ENCODE measurements at places on chromosomes 3 and 15.
A peak's percentile ranks its signal among the peaks of the same experiment; 100 is the strongest.

GRCh38 chr3:118101891-118102290 lies 932.8 kb downstream of the IGSF11 start:
- DNase-seq, result no peak

- DNase-seq, result no peak
Observed at GRCh38 chr3:162134571-162134970, 638.0 kb downstream of the OTOL1 start.

DNA sequence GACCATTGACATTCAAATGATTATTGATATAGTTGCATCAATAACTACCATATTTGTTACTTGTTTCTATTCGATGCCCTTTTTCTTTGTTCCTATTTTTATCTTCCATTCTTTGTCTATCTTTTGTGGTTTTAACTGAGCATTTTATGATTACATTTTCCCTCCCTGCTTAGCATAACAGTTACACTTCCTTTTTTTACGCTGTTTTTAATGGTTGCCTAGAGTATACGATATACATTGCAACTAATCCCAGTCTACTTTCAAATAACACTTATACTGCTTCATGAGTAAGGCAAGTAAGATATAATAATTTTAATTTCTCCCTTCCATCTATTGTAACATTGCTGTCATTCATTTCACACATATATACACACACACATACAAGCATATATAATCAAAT lies 26.3 kb downstream of the COL6A6 start:
- no peak for DNase-seq

DNA sequence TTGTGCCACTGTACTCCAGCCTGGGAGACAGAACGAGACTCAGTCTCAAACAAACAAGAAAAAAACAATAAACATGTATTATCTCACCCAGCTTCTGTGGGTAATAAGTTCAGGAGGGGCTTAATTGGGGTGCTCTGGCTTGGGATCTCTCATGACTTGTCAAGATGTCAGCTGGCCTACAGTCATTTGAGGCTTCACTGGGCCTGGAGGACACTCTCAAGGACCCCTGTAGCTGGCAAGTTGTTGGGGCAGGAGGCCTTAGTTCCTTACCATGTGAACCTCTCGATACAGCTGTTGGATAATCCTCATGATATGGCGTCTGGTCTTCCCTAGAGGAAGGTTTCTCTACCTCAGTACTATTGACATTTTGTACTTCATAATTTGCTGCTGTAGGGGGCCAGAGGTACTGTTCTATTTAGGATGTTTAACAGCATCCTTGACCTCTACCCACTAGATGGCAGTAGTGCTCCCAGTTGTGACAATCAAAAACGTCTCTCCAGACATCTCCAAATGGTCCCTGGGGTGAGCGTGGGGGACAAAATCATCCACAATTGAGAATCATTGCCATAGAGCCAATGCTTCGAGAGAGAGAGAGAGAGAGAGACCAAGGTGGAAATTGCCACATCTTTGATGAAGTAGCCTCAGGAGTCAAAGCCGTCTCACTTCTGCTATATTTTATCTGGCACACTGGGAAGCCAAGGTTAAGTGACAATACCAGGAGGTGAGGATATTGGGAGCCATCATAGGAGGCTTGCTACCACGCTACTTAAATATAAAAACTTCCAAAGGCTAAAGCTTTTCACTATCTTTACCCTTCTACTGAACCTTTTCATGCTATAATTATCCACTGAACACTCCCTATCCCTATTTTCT lies 23.9 kb upstream of the SLTM start:
- DNase-seq, result peak; percentile 62

GRCh38 chr3:160413613-160414248 lies 14.3 kb downstream of the SMC4 start:
- peak; percentile 82 for DNase-seq

DNA sequence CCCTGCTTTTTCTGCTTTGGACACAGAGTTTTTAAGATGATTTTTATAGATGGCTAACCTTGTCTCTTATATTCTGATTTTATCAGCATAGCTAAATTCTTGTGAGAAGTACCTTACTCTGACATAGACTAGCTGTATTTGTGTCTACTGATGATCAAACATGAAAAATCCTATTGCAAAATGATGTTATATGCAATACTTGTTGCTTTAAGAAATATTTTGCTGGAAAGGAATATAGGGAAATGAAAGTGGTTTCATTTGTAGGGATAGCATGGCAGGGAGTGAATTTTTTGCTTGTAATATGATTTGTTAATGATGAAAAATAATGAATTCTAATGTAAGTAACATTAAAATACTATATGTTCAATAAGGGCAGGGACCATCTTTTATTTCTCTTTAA lies 35.9 kb downstream of the CFAP91 start:
- DNase-seq, result no peak

GRCh38 chr15:99657996-99658395 lies 75.2 kb downstream of the LYSMD4 start:
- DNase-seq, result no peak

- DNase-seq, result no peak
Observed at GRCh38 chr3:123283074-123283473, 81.3 kb downstream of the SEC22A start.

GRCh38 chr15:80242802-80243201 lies 9.2 kb downstream of the CTXND1 start:
- no peak for DNase-seq

GRCh38 chr3:65948841-65949573 lies 89.7 kb downstream of the MAGI1 start:
- no peak for DNase-seq

DNA sequence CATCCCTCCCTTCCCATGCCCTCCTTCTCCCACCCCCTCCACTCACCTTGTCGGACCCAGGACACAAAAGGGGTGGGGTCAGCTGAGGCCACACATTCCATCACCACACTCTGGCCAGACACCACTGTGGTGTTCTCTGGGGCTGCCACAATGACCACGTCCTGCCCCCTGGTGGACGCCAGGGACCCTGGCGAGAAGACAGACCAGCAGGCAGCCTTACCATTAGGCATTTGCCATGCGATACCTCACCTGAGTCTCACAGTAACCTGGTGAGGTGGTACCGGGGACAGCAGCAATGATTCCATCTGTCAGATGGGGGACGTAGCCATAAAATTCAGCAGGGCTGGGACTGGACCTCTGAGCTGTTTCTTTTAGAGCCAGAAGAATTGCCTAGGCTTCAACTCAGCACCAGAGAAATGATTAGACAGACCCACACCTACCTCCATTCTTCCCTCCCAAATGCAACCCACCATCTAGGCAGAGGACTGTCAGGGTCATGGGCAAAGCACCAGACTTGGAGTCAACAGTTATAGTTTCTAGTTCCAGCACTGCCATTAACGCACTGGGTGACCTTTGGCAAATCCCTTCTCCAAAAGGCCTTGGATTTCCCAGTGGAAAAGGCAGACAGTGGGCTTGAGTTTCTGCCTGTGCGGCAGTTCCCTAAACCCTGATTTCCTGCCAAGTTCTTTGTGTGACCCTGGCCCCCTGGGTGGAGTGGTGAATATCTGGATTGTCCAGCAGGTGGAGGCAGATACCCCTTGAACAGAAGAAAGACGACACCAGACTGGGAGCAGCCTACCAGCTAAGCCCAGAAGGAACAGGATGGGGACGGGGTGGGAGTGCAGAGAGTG lies 21.8 kb downstream of the IGDCC4 start:
- DNase-seq, result peak; percentile 75

DNA sequence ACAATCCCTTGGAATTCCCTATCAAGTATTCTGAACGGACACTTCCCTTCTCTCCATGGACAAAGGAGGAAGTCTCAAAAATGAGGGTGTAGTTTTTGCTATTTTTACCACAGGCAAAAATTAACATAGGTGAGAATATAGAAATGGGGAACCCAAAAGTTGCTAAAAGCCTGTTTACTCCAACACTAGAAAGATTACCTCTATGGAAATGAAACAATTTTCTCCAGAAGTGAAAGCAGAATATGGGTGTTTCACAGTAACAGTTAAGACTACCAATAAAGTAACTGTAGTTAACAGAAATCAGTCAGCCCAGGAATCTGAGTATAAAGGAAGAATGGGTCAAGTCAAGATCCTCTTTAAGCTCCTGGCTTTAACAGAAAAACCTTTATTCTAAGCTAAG lies 9.3 kb downstream of the TRA2B start:
- DNase-seq, result no peak

DNA sequence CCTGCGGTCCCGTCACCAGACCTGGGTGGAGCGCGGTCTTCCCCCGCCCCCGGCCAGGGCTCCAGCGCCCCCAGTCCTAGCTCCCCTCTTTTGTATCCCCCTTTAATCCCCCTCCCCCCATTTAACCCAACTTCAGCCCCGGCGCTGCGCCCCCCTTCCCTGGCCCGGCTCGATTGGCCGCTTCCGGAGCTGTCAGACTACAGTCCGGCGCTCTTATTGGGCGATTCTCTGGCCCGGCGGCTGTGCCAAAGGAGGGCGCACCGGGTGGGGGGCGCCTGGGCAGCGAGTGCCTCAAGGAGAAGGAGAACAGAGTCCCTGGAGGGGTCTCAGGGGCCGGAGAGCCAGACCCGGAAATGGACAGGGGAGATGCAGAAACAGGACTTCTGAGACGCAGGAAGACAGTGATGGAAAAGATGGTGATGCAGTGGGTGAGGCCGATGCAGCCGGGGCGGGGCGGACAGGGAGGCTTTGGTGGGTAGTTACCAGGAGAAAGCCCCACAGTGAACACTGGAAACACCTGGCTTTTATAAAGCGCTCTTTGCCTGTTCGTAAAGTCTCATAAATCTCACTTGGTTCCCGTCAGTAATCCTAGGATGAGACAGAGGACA lies 1.2 kb upstream of the ADCY5 start:
- DNase-seq, result peak; percentile 73

DNA sequence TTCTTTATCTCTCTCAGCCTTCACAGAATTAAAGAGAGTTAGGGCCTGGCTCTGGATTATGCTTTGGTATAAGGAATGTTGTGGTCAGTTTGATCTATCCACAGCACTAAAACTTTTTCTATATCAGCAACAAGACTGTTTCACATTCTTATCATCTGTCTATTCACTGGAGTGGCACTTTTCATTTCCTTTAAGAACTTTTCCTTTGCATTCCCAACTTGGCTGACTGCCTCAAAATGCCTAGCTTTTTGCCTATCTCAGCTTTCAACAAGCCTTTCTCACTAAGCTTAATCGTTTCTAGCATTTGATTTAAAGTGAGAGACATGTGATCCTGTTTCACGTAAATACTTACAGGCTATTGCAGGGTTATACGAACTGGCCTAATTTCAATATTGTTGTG lies 471.8 kb downstream of the GBE1 start:
- no peak for DNase-seq

Data from NCI-H146 (cell line).